ENCODE measurements at places on chromosomes 7 and 10. TPM values are rescaled to one million over a fixed set of nuclear protein-coding genes. Genes with fewer than 3 reads are reported as not detected.

Gene PLEKHS1
- total RNA-seq: not detected

Gene ZNF736
- 8.3 TPM for total RNA-seq

Gene GDF2
- not detected for total RNA-seq

Gene ARHGAP22
- total RNA-seq: 1.4 TPM

Gene FKBP6
- not detected for total RNA-seq

Gene TYW1B
- total RNA-seq: 5.4 TPM

Gene FOXI2
- total RNA-seq: not detected

Gene TYSND1
- total RNA-seq: 3.5 TPM

Gene C1QL3
- 0.65 TPM for total RNA-seq

Gene SLC13A4
- total RNA-seq: not detected

Gene RNF133
- 0.60 TPM for total RNA-seq

- no peak for DNase-seq
Observed at GRCh38 chr10:79627075-79627474, 16.3 kb downstream of the SFTPA1 start.

- peak; percentile 89 for DNase-seq
Observed at GRCh38 chr10:114151486-114151885, 22.5 kb downstream of the CCDC186 start.

GRCh38 chr7:18828260-18828993, 289.0 kb downstream of the TWIST1 start:
- no peak for DNase-seq

DNA sequence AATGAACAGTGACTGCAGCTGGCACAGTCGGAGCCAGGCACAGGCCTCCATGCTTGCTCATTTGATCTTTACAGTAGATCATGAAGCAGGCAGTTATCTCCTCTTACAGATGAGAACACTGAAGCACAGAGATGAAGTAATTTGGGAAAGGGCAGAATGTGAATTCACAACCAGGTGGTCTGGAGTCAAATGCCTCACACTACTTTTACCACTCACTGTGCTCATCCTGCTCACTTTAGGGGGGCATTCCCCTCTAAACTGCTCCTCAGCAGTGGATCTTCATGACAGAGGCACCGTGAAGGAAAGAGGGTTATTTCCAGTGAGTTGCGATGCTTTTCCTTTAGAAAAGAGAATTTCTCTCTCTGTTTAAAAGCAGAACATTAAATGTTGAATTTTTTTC, 15.1 kb downstream of the SNX10 start:
- DNase-seq: no peak

DNA sequence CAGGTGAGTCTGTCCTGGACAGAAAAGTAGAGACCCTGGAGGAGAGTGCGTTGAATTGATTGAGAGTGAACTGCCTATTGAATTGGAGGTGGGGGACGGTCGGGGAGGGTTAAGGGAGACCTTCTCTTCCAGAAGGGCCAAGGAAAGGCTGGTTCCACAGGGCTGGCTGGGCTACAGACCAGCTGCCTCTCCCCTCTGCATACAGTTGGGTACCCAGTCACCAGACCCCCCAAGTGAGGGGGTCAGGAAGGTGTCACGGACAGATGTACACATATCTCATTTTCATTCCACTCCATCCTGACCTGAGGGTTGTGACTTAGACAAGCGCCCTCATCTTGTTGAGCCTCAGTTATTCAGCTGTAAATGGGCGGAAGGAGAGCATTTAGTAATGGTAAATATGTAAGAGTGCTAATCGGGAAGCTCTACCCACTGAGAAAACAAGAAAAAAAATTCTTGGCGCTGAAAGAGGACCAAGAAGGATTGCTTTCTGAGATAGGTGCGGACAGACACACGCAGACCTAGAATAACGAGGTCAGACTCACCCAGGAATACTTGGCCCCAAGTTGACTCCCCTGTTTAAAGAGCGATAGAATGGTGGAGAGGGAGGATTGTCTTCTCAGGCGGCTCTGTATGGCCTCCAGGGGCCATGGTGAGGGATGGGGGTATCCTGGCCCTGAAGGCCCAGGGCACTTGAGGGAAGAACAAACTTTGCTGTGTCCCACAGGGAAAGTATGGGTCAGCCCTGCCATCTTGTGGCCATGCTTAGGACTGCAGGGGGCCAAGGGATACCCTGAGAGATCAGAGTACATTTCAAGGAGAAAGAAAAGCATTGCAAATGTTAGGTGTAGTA, 7.2 kb upstream of the MBL2 start:
- DNase-seq: peak; percentile 59

DNA sequence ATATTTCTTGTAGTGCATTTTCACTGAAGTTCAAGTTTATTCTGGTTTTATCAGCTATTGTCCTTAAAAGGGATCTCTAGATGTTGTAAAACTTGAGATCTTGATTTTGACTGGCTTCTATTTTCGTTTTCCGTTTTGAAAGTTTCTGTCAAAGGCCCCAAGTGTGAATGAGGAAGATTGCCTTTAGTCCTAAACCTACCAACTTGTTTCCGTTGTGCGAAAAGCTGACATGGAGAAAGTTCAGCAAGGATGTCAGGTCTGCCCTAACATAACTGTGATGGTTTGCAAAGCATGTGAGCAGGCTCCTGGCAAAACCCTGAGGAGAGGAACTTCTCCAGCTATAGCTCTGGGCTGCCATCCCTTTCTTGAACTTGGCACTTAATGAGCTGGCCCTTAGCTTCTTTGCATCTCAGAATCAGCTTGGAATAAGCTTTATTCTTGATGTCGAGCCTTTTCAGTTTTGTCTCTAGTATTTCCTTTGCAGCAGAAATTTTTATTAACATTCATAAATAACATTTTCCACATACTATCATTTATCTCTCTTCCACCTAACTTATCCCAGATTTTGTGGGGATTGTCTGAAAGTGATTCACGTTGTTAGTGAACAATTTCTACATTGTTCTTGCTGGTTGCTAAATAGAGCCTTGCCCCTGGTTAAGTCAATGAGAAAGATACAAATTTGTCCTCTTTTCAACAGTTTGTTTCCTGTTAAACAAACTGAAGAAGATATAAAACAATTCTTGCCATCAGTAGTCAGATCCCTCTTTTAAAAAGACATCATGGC, 559.4 kb downstream of the SUGCT start:
- no peak for DNase-seq

- DNase-seq: peak; percentile 60
Observed at GRCh38 chr10:27153845-27154193, 365 bp downstream of the YME1L1 start.

GRCh38 chr7:149497467-149498261, at the start of gene ZNF746:
Gene ZNF746 (minus strand): TSS chr7:149497809. CDS start chr7:149497536, 273 bp downstream.
- peak; percentile 83 for DNase-seq

DNA sequence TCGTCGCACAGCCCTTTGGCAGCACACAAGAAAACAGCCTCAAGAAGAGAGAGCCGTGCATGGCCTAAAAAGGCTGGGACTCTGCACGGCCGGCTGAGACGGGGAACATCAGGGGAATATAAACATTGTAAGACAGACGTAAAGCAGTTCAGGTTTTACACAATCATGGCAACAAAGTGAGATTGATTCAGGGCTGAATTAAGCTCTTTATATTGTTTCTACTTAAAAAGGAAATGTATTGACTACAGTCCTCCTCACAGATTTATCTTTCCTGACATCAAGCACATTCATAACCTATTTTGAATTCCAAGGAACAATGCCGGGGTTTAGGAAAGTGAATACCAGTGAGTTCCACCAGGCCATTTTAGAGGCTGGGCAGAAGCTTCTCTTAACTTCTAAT, 25.2 kb downstream of the SORBS1 start:
- no peak for DNase-seq

DNA sequence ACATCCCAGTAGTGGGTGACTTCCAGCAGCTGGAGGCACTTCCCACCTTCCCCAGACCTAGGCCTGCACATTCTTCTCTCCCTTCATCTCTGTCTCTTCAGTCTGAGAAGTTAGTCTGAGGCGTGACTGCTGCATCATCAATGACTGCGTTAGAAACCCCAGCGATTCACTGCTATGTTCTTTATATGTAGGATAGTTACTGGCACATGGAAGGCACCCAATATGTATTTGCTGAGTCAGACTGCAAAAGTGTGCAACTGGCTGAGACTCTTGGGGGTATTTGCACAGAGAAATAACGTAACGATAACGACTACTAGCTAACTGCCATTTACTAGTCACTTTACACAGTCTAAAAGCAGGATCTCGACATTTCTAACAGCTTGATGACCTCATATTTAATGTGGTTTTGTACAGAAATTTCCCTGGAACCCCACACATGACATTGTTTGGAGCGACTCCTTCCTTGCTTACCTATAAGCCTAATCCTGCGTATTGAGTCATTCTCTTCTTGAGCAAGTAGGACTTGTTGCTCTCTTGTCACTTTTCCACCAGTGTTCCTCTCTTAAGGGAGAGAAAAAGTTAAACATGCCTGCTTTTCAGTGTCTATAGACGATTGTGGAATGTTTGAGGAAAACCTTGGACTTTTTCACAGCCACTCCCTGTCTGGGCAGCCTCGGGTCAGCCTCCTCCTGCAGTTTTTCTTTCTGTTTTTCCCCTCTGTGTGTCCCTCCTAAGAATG, 45.5 kb downstream of the THNSL1 start:
- peak; percentile 14 for DNase-seq

DNA sequence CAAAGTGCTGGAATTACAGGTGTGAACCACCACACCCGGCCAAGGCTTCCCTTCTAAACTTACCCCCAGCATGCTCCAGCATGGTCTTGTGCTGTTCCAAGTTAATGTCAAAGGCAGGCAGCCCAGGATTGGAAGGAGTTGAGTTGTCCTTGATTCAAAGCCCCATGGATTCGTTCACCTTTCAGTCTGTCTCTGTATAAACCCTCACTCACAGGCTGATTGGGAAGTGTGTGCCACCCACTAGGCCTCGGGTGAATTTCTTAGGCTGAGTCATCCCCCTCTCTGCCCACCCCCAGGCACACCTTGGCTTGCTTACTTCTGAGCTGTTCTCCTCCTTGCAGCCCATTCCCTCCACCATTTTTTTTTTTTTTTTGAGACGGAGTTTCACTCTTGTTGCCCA, 13.3 kb upstream of the PRDX3 start:
- DNase-seq: no peak

GRCh38 chr10:128009372-128010126, 102.6 kb downstream of the PTPRE start:
- DNase-seq: peak; percentile 71

GRCh38 chr7:111558991-111559390, 3.3 kb downstream of the IMMP2L start:
- no peak for DNase-seq

DNA sequence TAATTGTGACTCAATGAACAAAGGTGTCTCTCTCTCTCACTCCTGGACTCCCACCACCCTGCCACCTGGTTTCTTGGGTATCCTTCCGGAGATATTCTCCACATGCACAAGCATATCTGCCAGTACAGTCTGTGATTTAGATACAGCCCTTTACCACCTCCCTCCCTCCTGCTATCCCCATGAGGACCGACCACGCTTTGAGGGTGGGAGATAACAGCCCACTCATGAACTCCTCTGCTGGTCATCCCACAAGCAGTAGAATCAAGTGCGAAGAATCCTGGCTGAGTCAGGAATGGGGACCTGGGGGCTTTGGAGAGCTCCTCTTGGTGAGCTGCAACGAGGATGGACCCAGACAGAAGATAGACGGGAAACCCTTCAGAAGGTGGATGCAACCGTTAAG, 28.2 kb upstream of the MXI1 start:
- DNase-seq: no peak

DNA sequence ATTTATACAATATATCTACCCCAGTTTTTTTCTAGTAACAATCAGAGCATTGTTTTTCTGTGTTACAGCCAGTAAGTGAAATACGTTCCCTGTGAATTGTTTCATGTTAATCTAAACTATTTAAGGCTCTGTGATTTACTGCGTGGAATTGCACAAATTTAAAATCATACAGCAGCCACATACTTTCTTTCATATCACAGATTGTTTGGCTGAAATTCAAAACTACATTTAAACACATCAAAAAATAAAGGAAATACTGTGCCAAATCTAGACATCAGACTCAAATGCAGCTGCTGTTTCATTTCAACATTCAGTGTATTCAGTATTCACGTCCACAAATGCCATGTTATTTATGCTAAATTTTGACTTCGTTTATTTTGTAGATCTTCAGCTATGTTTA, 242.6 kb upstream of the HGF start:
- no peak for DNase-seq

GRCh38 chr7:70432567-70433001, 699.4 kb upstream of the GALNT17 start:
- no peak for DNase-seq

- DNase-seq: no peak
Observed at GRCh38 chr10:114761205-114762193, 60.1 kb upstream of the FHIP2A start.

DNA sequence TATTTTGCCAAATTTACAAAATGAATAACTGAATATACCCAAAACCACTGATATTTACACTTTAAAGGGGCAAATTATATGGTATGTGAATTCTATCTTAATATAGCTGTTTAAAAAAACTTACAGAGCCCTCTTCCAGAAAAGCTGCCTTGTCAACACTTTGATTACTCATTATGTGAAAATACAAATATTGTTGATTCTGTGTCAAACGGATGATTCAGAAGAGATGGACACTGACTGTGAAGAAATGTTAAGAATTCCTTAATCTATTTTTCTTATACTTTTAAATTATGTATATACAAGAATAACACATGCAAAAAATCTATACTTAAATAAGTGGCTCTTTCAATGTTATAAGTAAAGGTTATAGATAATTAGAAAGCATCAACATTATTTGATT, 41.5 kb downstream of the SMURF1 start:
- no peak for DNase-seq

DNA sequence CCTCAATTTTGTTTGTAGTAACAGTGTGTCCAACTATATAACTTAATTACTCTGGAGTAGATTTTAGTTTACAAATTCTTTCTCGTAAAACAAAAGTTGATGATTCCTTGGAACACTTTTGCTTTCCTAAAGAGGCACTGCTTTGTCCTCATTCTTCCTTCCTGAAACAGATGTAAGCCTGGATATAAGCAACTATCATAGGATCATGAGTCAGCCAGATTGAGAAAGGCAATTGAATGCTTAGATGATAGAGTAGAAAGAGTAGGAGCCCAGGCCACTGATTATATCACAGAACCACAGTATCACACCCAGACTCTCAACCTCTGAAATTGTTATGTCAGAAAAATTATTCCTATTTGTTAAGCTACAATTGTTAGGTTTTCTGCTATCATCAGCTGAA, 69.9 kb downstream of the TMEM106B start:
- DNase-seq: no peak

DNA sequence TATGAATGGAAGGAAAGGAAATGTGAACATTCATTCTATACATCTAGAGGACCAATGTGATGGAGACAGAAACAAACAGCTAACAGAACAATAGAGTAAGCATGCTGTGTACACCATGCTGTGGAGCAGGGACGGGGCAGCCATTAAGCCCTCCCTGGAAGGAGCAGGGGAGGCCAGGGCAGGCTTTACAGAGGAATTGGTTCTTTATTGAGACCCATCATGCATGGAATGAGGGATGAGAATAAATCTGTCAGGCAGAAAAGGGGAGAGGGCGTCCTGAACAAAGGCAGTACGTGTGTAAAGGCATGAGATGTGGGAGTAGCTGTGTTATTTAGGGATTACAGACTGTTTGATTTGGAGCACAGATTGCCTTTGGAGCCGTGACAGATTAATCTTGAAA, 35.2 kb downstream of the STK17A start:
- no peak for DNase-seq
